ENCODE measurements at places on chromosomes 5 and 9. TPM values are rescaled to one million over a fixed set of nuclear protein-coding genes. Genes with fewer than 3 reads are reported as not detected.

The ACER2 gene
- total RNA-seq: 3.1 TPM

The SHC3 gene
- total RNA-seq: 0.34 TPM

The SCGB3A2 gene
- not detected for total RNA-seq

The ADRA1B gene
- 20.0 TPM for total RNA-seq

The ARHGEF37 gene
- total RNA-seq: 1.9 TPM

The CLIC3 gene
- 5.2 TPM for total RNA-seq

Measured in A549 treated with Mapracorat at 1 μM for 4 hours (cell line).